ENCODE measurements at places on chromosomes 5 and 9.

DNA sequence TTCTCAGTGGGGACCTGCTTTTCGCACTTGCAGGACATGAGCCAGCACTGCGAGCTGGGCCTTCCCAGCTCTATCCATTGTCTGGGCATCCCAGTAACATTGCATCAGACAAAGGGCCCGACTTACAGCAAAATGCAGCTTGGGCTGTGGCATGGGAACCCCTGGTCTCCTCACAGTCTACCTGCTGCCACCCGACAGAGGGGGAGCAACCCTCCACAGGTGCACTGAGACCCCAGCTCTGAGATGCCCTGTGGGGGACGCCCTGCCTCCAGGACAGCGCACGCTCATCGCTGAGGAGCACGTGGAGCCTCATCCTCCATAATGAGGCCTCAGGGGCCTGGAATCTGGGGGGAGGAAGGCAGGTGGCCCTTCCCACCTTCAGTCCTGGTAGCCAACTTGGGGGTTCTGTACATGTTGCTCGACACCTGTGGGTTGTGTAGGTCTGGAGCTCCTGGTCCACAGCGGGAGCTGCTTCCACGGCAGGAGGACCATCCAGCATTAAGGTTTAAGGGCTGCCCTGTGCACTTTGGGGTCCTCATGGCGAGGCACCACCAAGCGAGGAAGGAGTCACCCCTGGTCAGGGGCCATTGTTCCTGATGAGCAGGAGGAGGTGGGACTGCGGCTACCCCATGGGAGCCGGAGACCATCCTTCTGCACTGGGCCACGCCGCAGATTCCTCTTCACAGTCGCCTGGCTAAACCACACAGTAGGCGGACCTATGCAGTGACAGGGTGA, 376.5 kb upstream of the IRX1 start:
- no peak for DNase-seq

DNA sequence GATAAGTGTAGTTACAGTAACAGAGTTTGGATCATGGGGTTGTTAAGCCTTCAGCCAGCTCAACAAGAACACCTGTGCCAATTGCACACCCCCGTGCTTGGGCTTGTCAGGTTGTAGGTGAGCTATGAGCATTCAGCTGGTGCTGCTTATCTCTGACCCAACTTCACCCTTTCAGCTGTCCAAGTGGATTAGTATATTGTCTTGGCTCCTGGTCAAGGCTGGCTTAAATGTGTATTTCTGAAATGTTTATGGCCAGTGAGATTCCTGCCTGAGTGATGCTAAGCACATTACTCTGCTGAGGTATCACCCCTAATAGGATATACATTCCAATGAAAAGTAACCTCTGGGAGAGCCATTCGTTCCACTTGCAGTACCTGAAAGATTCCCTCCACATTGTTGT, 44.2 kb upstream of the LMNB1 start:
- no peak for DNase-seq

DNA sequence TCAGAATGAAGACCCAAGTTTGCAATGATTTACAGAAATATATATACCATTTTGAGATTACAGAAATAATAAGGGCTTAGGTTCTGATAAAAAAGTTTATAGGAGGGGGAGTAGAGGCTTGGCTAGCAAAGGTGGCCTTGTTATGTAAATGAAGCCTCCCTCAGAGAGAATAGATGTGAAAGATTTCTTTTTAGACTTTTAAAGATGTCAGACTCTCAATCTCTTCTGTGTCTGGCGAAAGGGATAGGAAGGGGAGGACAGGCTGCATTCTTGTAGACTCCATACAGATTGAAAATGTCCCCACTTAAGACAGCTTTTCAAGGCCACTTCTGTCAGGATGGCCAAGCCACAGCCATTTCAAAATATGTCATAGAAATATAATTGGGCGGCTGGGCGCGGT, 63.1 kb upstream of the CLINT1 start:
- no peak for DNase-seq

DNA sequence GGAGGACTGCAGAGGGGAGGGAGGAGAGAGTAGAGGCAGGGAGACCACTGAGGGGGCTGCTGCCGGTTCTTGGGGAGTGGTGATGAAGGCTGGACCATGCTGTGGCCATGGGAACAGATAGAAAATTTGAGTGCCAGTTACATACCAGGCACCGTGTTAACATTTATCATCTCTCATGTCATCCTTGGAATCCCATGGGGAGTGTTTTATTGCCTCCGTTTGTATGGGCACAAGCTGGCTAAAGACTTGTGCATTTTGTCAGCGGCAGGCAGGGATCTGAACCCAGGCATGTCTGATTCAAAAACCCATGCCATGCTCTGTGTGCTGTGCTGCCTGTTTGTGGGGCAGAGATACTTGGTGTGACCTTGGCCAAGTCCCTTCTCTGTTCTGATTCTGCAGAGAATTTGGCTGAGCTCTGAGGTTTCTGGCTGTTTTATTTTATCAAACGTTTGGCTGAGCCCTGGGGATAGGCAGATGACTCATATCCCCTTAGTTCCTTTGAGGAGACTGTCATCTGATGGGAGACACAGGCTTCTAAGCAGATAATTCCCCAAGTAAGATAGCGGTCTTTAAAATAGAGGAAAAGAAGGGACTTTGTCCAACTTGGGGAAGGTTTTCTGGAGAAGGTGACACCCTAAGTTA, 22.2 kb downstream of the COL27A1 start:
- no peak for DNase-seq

DNA sequence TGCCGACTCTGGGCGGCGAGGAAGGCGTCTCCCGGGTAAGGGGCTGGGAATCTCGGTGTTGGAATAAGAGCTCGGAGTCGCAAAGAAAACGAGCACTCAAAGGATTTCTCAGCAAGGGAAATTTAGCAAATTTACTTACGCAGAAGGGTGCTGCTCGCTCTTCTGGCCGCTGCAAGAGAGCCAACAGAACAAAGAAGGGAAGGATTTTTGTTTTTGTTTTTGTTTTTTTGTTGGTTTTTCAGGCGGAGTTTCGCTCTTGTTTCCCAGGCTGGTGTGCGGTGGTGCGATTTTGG, 279 bp downstream of the GTF3C5 start:
- no peak for DNase-seq

- DNase-seq = no peak
These were observed 9.5 kb downstream of the GPSM1 start for GRCh38 chr9:136336881-136337280.

DNA sequence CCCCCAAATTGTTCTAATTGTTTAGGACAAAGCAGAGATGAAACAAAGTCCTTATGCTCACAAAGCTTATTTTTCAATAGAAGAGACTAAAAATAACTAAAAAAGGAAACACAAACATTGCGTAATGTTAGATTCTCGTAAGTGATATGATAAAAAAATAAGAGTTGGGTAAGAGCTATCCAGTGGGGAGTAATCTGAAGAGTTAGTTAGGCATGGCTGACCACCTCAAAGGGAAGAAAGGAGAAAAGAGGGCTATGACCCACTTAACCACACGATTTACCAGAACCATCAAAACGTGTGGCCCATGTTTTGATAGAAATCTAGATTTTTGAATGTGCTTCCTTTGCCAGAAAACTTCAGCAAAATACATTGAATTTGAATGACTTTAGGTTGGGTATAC, 1296.8 kb upstream of the NUDT12 start:
- no peak for DNase-seq

DNA sequence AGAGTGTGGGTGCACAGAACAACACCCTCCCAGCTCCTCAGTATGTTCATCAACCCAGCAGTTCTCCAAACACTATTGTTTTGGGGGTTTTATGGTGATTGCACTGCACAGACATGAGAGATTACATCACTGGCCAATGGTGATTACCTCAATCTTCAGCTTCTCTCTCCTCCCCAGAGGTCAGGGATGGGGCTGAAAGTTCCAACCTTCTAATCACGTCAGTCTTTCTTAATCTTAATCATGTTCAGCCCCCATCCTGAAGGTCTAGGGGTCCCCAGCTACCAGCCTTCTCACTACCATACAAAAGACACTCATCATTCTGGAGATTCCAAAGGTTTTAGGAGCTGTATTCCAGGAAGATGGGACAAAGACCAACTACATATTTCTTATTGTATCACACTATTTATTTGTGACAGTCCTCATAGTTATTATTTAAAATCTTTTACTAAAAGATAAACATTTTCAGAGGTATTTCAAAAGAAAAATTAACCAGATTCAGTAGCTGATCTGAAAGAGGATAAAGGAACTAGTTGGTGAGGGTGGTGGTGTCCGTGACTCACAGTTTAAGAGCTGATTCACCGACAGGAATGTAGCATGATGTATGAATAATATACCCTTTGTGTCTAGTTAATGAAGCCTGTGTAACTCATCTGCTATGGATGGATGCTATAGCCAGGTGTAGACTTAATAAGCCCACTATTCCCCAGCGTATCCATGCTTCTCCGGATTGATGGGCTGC, 35.6 kb downstream of the RASEF start:
- no peak for DNase-seq

GRCh38 chr9:115649991-115650472, 503.6 kb upstream of the PAPPA start:
- no peak for DNase-seq

- DNase-seq = no peak
These were observed 207.2 kb downstream of the ERCC6L2 start for GRCh38 chr9:96082516-96083232.

GRCh38 chr9:2502760-2503159, 118.8 kb upstream of the VLDLR start:
- DNase-seq = no peak

- DNase-seq = no peak
These were observed 7.2 kb upstream of the DNAJB5 start for GRCh38 chr9:34982361-34982760.

- no peak for DNase-seq
These were observed 21.0 kb upstream of the FOXE1 start for GRCh38 chr9:97831843-97832636.

- DNase-seq = peak; percentile 43
These were observed 360.6 kb downstream of the ARRDC3 start for GRCh38 chr5:91022518-91022917.

DNA sequence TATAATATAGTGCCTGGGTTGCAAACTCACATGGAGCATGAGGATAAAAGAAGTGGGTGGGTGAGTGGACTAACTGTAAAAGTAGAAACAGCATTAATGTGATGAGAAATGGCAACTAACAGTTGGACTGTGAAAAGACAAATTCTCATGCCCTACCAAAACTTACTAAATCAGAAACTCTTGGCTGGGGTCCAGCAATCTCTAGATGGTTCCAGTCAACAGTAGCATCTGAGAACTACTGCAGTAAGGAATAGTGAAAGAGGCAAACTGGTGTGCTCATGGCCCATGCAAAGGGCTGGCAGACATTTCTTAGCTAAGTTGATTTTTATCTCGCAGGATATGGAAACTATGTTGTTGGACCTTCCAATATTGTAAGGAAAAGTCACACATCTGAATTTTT, 150.3 kb downstream of the PIK3R1 start:
- DNase-seq = no peak

DNA sequence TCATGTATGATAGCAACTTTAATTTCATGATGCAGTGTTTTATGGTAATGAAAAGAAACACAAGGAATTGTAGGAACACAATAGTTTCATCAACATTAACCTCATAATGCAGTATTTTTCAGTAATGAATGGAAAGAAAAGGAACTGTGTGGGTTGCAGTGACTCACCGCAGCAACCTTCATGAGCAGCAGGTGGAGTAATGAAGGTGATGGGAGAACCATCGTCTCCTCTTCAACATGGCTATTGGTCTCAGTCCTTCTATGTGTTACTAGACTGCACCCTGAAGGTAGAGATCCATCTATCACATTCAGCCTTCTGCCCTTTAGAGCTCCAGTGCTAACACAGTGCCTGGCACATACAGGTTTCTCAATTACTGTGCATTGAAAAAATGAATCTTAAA, 58.0 kb downstream of the TMEM215 start:
- no peak for DNase-seq

GRCh38 chr5:66828046-66828547, 231.9 kb downstream of the MAST4 start:
- DNase-seq = no peak

DNA sequence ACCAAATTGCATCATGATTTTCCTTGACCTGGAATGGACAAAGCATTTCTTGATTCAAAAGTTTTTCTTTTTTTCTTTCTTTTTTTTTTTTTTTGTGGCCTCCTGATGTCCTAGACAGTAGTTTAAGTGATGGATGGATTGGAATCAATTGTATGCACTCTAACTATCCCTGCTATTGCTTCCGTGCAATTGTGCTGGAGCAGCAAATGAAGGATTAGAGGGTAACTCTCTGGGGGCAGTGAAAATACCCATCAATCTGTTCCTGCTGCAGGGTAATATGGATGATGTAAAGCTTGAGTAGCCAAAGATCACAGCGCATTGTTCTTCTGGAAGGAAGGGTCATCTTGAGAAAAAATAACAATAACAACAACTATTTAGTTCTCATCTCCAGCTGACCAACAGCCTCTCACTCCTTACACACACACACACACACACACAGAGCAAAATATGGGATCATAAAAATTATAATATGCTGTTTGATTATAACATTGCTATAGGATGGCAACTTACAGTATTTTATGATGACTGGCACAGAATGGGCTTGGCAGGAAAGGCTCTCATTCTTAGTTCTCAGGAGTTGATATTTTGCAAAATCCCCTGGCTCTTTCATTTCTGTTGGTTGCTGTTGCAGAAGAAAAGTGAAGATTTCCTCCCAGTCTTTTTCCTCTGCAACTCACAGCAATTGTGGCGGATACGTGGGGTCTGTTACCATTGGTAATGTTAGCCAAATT, 160.9 kb upstream of the DMAC1 start:
- no peak for DNase-seq

DNA sequence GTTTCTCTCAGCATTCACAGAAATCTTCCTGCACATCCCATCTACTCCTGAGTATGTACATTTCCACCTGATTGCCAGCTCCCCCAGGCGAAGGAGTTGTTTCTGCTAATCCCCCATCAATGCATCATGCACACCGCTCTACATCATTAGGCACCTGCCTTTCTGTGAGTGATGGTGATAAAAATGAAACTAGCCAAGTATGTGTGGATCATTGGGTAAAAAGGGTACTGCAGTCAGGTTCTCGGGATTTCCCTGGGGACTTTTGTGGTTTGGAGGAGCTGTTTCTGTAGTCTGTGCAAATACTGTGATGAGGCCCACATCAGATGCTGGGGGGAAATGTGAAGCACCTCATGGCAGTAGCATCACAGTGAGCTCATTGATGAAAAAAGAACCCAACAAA, 30.4 kb downstream of the CAMK4 start:
- DNase-seq = no peak

- DNase-seq = no peak
These were observed 5.6 kb upstream of the SPARC start for GRCh38 chr5:151692312-151692711.

DNA sequence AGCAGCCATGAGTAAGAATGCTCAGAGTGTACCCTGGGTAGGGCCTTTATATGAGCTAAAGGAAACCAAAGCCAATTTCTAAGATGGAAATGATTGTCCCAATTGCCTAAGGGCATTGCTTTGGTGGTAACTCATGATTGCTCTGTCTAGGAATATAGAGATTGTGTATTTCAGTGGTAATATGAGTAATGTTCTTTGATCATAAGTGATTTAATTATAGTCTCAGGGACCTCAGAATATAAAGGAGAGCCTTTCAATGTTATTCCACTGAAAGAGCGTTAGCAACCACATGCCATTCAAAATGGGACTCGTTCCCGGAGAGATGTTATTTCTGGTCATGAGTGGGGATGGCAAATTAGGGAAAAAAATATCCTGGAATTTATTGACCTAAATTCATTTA, 340.5 kb downstream of the ARHGEF28 start:
- DNase-seq = no peak

- no peak for DNase-seq
These were observed 4.1 kb downstream of the HBEGF start for GRCh38 chr5:140342287-140342686.

GRCh38 chr5:149727336-149728035, 2.6 kb upstream of the PPARGC1B start:
- no peak for DNase-seq

All from NCI-H774 (cell line).